Caudate nucleus (tissue), 63 donors: ENCODE measurements at places on chromosomes 16 and 17.

DNA sequence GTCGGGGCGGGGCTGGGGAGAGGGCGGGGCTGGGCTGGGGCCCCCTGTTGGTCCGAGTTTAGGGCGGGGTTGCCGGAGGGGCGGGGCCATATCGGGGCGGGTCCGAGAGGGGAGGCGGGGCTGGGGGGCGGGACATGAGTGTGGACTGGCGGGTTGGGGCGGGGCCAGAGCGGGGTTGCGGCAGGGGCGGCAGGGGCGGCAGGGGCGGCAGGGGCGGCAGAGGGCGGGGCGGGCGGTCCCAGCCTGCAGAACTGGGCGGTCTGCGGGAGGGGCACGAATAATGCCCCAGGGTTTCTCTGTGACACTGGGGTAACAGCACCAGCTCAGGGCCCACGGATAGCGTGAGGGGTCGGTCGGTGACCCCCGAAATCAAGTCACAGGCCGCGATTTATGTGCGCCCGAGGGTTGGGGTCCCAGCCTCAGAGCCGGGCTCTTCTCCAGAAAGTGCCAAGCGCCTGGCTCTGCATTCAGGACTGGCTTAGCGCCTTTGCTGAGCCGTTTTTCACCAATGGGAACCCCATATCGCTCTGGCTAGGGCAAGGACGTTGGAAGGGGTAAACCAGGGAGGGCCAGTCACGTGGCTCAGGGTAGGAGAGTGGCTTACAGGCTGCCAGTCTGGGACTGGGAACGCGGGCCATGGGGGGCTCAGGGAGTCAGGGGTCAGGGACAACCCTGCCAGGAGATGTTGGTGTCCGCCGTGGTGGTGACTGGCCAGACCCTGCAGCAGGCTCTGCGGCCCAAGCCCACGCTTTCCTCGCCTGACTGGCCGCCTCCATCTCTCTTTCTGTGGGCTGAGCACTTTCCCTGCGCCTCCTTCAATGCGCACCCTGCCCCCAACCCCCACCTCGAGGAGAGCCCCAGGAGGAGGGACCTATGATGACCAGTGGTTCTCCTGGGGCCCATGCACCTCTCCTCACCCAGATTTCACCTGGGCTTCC lies 1.2 kb upstream of the METTL26 start:
- no peak for DNase-seq

GRCh38 chr17:73126716-73127473 lies 34.4 kb upstream of the SLC39A11 start:
- DNase-seq = no peak

DNA sequence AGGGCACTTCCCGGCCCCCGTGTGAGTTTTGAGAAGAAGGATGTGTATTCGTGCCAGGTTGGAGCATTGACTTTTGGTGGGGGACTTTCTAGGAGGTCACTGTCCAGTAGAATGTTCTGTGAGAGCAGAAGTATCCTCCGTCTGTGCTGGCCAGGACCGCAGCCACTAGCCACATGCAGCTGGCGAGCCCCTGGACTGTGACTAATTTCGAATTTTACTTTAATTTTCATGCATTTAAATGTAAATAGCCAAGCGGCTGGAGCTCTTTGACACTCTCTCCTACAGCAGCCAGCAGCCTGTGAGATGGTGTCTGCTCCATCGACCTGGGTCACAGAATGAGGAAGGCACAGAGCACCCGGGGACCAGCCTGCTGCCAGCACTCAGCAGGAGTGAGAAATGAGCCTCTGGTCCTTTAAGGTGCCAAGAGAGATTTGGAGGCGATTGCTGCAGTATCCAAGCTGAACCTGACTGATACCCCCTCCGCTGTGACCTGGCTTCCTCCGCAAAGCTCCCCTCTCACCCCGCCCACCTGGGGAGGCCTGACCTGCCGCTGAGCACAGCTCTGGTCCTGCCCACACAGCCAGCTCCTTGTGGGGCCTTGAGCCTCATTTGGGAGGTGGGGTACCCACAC lies 7.8 kb downstream of the ATP2A3 start:
- no peak for DNase-seq

GRCh38 chr16:87420026-87421002 lies 28.2 kb downstream of the MAP1LC3B start:
- DNase-seq = no peak

DNA sequence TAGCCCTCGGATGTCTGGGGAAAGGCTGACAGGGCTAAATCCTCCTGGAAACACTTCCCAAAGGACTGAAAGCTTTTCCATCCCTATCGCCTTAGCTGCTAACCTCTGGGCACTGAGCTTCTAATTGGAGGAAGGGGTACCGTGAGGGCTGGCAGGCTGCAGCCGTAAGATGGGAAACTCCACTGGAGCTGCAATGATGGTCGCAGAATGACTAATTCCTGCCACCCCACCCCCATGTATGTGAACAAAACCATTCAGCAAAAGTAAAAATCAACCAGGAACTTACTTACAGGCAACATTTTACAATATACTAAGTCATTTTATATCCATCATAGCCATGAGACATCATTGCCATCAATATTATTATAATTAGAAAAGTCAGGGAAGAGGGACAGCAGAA lies 133.3 kb downstream of the ABCC12 start:
- DNase-seq = no peak

GRCh38 chr17:17388657-17389496 lies 85.7 kb downstream of the NT5M start:
- DNase-seq = no peak

GRCh38 chr17:75344666-75345065 lies 55.4 kb upstream of the SLC25A19 start:
- no peak for DNase-seq

DNA sequence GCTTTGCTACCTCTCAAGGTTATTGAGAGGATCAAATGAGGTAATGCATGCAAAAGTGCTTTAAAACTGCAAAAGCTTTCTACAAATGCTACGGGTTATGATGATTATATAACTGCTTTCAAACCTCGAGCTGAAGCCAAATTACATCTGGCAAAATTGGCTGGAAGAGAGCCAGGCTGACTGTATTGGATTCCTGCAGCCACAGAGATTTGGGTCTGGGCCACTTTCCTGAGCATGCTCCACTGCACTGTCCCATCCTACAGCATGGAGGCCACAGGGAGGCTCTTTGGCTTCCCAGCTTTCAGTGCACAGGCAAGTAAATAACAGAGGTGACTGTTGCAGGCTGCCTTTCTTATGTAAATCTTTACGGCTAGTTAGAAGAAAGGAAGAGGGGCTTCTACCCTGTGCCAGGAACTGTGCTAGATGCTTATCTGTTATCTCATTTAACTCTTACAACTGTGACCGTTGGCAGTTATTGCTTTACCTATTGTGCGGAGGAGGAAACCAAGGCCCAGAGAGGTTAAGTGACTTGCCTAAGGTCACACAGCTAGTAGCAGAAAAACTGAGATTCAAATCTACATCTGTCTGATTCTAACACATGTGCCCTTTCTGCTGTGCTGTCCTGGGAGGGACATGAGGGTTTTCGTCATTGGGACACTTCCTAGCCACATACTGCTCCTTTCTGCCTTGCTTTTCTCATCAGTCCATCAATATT lies 121.8 kb downstream of the SPACA3 start:
- no peak for DNase-seq

GRCh38 chr17:30199600-30199999 lies 35.9 kb downstream of the SLC6A4 start:
- DNase-seq = no peak

GRCh38 chr17:77273397-77274085 lies 132.8 kb downstream of the SEC14L1 start:
- DNase-seq = no peak

GRCh38 chr16:87133112-87133850 lies 183.9 kb downstream of the C16orf95 start:
- DNase-seq = no peak

DNA sequence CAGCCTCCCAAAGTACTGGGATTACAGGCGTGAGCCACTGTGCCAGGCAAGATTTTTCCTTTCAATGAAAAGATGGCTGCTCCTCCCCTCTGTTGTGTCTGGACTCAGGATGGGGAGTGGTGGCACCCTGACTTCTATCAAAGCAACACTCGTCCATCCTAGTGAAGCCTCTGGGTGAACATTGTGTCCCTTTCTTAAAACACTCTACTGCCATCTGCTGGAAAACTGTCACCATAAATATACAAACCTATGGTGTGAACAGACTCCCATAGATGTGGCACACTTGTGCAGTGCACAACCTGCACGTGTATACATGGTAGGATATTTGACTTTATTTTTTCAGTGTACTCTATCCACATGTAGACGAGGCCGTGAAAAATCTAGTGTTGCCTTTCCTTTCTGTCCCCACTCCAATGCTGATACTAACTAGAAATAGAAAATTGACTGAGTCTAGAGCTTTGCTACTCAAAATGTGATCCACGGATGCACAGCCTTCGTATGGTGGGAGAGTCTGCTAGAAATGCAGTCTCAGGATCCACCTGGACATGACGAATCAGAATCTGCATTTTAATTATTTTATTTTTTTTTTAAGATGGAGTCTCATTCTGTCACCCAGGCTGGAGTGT lies 55.9 kb upstream of the PLCG2 start:
- no peak for DNase-seq

GRCh38 chr16:9438991-9439390 lies 347.5 kb downstream of the HAPSTR1 start:
- DNase-seq = no peak

DNA sequence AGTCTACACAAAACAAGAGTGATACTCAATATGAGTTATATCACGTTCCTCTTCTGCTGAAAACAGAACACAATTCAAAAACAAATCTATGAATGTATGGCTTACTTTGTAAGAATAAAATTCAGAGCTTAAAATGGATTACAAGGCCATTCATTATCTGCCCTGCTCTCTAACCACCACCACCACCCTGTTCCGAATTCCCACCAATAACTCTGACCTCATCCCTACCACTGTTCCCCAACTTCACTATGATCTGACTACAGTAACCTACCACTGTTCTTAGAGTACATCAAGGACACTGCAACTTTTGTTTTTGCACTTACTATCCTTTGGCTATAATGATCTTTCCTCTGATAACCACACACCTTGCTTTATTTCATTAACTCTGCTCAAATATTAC lies 21.3 kb downstream of the FBXL20 start:
- no peak for DNase-seq

GRCh38 chr16:69338557-69339288 lies 641 bp downstream of the COG8 start:
- no peak for DNase-seq

DNA sequence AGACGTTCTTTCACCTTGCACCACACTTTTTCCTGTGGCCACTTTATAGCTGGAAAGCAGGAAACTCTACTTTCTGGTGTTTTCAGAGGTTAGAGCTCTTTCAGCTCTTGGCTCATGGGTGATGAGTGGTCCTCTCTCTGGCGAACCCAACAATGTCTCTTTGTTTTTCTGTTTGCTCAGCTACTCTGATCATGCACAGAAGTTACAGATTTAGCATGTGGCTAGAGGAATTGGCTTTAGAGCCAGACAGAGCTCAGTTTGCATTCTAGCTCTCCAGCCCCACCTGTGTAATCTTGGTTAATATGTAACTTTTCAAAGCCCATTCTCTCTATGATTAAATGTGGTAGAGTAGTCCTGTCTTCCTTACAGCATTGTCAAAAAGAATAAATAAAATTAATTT lies 225.2 kb downstream of the HAPSTR1 start:
- DNase-seq = no peak

GRCh38 chr16:25198021-25198420 lies 18.7 kb upstream of the AQP8 start:
- DNase-seq = no peak

DNA sequence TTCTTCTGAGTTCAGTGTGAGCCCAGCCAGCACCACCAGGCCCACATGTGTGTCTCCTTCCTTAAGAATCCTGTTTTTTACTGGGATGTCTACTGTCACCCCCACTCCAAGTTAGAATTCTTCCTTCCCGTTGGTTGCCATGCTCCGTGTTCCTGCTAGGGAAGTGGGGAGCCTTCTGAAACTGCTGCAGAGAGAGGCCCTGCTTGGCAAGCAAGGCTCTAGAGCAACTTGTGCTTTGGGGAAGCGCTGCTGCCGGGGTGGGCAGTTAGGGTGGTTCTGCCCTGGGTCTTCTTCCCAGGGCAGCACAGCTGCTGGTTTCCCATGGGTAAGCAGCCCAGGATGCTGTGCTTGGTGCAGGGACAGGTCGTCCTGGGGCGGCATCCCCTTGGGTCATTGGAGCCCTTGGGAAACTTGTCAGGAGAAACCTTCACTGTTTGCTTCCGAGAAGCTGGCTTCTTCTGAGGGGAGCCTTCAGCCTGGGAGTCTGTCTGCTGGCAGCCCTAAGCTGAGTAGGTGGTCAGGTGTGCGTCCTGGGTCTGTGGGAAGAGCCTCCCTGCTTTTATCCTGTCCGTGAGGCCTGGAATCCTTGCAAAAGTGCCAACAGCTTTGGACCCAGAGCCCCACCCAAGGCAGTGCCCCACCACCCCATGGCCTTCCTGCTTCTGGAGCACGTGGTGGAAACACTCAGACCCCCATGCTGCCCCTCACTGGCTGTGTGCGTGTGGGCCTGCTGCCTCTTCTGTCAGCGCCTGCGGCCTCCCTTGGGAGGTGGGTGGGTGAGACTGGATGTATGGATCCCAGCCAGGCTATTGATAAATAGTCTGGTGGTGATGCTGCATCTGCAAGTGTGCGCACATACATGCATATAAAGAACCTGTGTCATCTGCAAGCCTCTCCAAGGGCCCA lies 71.8 kb downstream of the PLD6 start:
- DNase-seq = no peak

DNA sequence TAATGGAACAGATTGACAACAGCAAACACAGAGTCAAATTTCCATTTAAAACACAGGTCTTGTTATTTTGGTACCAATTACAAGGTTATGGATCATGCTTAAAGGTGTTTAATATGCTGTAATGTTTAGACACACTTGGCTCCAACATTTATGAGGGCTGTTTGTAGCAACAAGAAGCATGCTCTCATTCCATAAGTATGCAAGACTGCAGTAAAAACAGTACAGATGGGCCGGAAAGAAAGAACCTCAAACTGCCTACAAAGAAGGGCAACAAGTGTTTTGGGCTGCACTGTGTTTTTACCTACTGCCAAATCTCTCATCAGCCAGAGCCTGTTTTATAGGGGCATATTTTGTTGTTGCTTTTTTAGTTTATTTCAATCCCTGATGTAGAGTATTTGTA lies 100.5 kb upstream of the HS3ST3A1 start:
- no peak for DNase-seq

- DNase-seq = no peak
Observed at GRCh38 chr17:60941028-60941427, 263.4 kb downstream of the BCAS3 start.

GRCh38 chr16:66690106-66690847 lies 6.3 kb downstream of the CMTM4 start:
- no peak for DNase-seq

DNA sequence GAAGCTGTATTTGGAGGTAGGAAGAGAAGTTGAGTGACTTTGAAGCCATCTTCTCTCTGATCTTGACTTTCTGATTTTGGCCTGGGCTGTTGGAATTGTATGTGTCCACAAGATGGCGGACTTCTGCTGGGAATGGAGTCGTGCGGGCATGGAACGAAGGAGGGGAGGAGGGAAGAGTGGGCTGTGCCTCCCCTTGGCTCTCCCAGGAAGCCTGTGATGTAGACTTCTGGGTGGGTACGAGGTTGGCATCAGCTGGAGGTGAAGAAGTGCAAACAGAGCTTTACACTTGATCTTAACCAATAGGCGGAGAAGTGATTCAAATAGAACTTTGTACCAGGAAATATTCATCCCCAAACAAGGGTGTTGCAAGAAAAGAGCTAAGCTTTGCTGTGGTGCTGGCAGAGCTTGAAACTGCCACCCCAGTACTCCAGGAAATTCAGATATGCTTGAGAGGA lies 7.4 kb upstream of the TMEM220 start:
- DNase-seq = peak; percentile 26
